ENCODE measurements at places on chromosomes 6 and 20. TPM values are rescaled to one million over a fixed set of nuclear protein-coding genes. Genes with fewer than 3 reads are reported as not detected.

The PYGB gene
- total RNA-seq, result 36.0 TPM

DNA sequence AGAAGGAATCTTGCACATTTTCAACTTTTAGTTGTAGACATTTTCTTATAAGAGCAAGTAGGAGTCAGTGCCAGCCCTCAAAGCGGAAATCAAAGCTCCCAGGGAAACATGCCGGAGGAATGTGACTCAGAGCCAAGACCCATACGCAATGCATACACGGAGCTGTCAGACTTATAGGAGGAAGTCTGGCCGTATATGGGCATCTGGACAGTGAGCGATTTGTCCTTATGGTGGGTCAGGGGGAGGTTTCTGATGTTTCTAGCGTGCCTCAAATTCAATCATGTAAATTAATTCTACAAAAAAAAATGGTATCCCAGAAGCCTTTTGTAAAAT is 3.6 kb upstream of the CCN2 start:
- no peak for DNase-seq

DNA sequence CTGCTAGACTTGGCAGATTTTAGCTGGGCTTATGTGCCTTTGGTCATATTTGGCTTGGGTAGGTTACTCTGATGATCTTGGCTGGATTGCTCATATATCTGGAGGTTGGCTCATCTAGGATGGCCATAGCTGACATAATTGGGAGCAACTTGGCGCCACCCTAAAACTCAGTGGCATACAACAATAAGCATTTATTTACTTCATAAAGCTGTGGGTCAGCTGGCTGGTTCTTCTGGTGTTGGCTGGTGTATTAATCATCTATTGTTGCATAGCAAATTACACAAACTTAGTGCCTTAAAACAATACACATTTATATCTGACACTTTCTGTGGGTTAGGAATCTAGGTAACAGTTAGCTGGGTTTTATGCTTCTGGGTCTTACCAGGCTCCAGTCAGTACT is 297.3 kb upstream of the JAG1 start:
- no peak for DNase-seq

The CST2 gene
- total RNA-seq, result not detected

The APOBEC2 gene
- total RNA-seq, result not detected

Measured in activated CD4-positive, alpha-beta T cell treated with anti-CD3 and anti-CD28 coated beads, Interleukin-2, amount 10 ng/mL, durations not matched to agents 24 days and 14 days (primary cell).